ENCODE measurements at places on chromosomes 3 and 15. TPM values are rescaled to one million over a fixed set of nuclear protein-coding genes. Genes with fewer than 3 reads are reported as not detected.

GRCh38 chr3:12423918-12424630 lies 60.2 kb upstream of the TSEN2 start:
- no peak overlapping the region for H3K4me3 ChIP-seq
- peaks cover 49% of the 10 kb centered on the region for H3K4me1 ChIP-seq
- no peaks in the 10 kb centered on the region for H3K36me3 ChIP-seq
- H3K27ac ChIP-seq = no peak overlapping the region

DNA sequence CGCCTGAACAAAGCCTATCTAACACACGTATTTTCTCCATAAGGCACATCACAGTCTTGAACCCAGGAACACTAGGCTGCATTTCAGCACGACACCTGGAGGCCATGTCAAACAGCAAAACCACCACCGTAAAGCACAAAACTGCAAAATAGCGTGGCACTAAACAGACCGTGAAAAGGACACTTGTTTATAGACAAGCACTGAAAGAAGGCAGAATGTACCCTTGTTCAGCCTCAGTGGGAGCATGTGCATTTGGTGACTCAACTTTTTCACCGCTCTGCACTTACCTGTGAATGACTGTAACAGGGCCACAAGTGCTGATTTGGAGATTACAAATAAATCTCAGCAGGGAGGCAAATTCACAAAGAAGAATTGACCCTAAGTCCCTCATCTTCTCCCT lies 80.8 kb downstream of the ISG20 start:
- no peak overlapping the region for H3K27ac ChIP-seq
- H3K36me3 ChIP-seq = no peaks in the 10 kb centered on the region
- H3K27me3 ChIP-seq = no peaks in the 10 kb centered on the region
- no peak for DNase-seq
- no peak overlapping the region for H3K4me3 ChIP-seq

GRCh38 chr3:2771193-2771592 lies 339.0 kb downstream of the IL5RA start:
- no peak overlapping the region for H3K4me3 ChIP-seq
- H3K27me3 ChIP-seq = peaks cover 8% of the 10 kb centered on the region
- no peaks in the 10 kb centered on the region for H3K4me1 ChIP-seq
- H3K36me3 ChIP-seq = peaks cover 84% of the 10 kb centered on the region
- DNase-seq = no peak

DNA sequence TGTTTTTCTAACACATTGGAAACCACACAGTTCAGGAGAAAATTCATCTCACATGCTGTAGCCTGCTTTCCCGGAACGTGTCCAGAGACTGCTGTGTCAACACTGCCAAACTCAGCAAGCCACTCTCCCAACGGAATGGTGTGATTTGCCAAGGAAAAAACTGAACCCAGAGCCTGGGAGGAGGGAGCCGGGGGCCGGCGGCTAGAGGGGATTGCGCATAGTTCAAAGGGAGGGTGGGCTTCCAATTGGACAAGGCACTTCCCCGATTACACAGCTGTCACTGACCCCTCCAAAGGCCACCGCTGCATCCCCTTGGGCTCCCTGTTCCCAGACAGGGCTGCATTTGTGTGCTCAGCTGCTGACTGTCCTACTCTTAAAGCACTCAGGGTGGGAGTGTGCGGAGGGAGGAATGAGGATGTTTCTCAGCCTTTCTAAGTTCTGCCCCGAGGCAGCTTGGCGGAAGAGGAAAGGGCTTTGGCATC lies 256.2 kb downstream of the ZNF621 start:
- no peaks in the 10 kb centered on the region for H3K36me3 ChIP-seq
- no peak overlapping the region for H3K27ac ChIP-seq
- H3K4me1 ChIP-seq = peaks cover 18% of the 10 kb centered on the region
- no peak for DNase-seq
- H3K27me3 ChIP-seq = no peaks in the 10 kb centered on the region

DNA sequence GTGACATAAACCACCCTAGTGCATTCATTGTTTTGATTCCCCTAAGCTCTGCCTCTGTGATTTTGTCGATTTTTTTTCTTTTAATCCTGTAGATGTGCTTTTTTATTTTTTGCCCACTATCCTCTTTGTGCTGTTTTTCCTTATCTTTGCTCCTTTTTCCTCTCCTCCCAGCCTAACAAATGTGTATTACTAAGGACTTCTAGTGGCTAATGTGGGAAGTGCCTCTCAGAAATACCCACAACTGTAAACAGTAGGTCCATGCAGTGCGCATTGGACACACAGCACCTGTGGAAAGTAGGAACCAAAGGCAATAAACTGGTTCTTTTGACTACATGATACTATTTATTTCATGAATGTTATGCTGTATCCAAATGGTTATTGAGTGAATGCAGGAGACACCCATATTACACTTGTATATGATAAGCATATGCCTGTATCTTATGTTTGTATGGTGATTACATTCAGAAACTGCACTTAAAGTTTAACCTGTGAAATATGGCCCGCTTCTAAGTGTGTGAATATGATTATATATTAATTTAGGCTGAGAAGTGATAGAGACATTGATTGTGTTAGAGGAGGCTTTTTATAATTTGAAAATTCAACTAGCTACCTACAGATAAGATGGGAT lies 147.8 kb downstream of the PLCL2 start:
- no peak overlapping the region for H3K27ac ChIP-seq
- H3K4me1 ChIP-seq = peaks cover 33% of the 10 kb centered on the region
- no peak overlapping the region for H3K4me3 ChIP-seq

DNA sequence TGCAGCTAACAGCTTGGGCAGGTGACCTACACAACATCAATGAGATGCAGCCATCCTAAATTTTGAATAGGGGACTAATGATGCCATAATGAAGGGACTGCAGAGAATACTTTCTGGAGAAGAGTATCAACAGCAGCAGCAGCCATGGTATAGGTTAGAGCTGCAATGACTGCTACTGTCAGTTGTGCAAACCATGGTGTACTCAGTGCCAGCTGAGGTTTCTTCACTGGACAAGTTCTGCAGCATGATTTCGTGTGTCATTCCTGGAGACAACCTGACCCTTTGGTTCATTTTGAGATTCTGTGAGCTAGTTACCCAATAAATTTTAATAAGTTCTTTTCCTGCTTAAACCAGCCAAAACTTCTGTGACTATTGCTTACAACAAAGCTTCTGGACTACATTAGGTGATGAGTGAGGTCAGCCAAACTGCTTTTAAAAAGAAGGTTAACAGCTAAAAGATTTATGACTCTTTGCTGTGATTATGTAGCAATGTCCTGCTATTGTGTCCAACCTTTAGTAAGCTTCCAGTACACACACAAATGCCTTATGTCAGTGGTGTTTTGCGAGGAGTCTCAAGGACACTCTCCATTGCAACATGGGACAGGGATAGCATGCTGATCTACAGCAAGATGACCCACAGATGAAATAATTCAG lies 4.8 kb upstream of the DAZL start:
- no peak overlapping the region for H3K27ac ChIP-seq
- no peak for DNase-seq
- H3K27me3 ChIP-seq = no peaks in the 10 kb centered on the region

The CCR8 gene
- total RNA-seq = not detected

The CCDC39 gene
- total RNA-seq = 0.44 TPM

The ISLR gene
- total RNA-seq = 0.50 TPM

The CDHR4 gene
- 0.17 TPM for total RNA-seq

The SLC22A13 gene
- total RNA-seq = 0.42 TPM

All from WTC11 (cell line).